ENCODE measurements at places on chromosomes 6 and 20.

DNA sequence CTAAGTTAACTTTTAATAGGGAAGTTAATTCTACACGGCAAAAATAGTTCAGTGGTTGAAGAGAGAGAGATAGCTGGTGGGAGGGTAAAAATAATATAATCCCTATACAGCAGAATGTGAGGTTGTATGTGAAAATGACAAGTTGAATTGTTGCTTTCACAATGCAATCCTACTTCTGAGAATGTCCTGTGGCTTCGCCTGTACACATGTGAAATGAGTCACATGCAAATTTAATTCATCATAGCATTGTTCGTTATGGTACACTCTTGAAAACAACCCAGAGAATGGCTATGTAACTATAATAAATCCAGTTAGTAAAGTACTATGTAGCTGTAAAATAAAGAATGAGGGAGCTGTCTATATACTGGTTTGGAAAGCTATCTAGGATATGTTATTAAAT lies 46.0 kb upstream of the HINT3 start:
- DNase-seq = no peak

- DNase-seq = no peak
These were observed 67.3 kb downstream of the LY86 start for GRCh38 chr6:6655805-6656251.

- DNase-seq = no peak
These were observed 193.3 kb downstream of the SASH1 start for GRCh38 chr6:148535976-148536375.

GRCh38 chr6:167669870-167670802 lies 156.6 kb upstream of the AFDN start:
- no peak for DNase-seq

GRCh38 chr20:57657535-57658446 lies 37.6 kb upstream of the ZBP1 start:
- DNase-seq = peak; percentile 15

DNA sequence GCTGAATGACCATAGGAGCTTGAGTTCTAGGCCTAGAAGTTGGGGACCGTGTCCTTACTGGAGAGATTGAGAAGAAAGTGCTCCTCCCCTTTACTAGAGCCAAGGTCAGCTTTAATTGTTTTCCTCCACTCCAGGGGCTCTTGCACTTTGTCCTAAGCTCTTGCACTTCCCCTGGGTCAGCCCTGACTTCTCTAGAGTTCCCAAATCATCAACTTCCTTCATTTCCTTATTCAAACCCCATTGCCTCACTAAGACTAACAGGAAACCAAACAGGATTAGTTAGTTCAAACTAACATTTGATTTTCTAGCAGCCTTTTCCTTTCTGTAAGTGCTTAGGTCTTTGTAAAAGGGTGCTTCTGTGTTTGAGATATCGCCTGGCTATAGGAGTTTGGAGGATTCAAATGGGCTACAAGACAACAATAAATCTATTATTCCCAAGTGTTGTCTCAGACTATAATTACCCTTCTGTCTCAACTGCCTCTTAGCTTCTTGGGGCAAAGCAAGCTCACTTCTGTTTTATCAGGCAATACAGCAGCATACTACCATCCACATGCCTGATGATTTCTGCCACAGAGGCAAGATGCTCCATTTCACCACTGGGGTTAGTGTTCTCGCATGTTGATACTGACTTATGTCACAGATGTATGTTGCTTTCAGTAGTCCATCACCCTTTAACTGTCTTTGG lies 12.8 kb upstream of the DTNBP1 start:
- no peak for DNase-seq

DNA sequence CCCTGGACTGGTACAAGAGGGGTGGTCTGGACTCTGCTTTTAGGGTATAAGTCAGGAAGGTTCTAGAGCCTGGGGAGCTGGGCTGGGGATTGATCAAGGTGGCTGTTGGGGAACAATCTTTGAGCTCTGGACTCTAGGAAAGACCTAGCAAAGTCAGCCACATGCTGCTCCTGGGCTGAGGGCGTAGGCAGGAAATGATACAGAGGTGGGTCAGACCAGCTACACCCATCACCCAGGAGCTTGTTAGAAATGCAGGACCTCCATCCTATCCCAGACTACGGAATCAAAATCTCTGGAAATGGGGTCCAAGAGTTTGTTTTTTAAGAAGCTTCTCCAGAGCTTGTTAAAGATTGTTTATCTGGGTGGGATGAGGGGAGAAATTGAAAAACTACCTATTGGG lies 9.4 kb downstream of the ADTRP start:
- DNase-seq = no peak

DNA sequence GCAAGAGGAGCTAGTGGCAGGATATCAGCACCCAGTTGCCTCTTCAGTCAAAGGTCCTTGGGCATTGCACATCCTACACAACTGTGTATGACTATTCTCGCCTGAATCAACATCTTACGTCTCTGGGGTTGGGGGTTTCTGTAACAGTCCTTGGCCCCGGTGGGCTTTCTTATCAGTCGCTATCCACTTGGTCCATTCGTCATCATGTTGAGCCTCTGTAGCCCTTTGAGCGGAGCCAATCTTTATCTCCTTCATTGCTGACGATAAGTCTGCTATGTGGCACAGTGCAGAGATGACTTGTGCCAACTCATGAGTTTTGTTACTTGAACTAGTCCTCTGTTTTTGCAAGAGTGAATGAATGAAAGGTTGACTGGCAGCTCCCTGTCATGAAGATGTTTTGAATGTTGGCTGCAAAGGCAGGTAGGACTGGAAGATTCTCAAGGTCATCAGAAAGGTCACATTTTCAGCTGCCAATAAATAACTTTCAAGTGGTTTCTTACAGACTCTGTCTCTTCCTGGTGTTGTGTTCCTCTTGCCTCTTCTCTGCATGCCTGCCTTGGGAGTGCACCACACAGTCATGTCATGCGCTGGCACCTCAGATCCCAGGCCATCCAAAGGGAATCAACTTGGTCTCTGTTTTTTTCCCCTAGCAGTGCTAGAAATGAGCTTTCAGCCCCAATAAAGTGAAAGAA lies 238.9 kb downstream of the SLC24A3 start:
- no peak for DNase-seq

DNA sequence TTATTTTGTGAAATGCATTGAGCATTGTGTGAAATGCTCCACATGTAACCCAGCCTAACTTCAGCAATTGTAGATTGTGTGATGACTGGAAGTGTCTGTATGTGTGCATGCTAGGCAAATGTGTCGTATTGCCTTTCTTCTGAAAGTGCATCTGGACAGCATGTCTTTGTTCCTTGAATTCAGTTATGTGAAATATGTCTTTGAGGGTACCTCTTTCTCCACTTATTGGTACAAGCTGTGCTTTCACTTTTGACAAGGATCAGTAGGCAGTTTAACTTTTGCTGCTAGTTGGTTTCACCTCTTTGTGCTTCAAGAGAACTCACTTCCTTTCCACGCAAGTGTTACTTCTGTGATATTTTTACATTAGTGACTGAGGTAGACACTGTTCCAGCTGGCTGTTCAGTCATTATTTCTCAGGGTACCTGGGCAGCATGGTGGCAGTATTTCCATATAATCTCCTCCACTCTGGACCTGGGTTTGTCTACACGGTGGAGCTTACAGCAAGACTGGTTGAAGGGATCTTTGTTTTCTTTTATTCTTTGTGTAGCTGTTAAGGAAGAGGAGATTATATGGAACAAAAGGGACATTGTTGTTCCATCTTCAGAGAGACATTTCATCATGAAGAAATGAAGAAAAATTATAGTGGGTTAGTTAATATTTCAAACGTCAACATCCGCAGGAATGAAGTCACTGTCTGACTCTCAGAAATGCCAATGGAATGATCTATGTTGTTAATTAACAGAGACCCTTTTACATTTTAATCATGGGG lies 175.4 kb downstream of the UTRN start:
- no peak for DNase-seq

DNA sequence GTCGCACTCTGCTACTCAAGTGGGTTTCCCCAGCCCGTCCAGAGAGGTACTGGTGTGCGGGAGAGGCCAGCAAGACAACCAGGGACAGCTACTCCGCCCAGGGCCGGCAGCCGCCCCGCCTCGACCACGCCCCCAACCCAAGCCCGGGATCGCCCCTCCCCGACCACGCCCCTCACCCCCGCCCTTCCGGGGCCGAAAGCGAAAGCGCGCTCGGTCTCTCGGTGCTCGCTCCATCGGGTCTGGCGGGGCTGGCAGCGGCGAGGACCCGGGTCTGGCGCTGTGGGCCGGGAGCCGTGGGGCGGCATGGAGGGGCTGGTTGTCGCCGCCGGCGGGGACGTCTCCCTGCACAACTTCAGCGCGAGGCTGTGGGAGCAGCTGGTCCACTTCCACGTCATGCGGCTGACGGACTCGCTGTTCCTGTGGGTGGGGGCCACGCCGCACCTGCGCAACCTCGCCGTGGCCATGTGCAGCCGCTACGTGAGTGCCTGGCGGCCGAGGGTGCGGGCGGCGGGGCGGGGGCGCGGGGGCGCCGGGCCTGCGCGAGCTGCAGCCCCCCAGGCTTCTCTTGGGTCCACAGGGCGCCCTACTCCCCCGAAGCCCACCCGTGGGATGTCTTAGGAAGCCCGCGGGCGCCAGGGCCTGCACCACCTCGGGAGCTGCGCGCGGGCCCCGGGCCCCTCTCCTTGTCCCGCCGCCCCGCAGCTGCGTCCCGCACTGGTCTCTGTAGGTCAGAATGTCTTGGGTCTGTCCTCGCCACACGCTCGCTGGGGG lies at the start of gene PSMG4:
PSMG4 (plus strand) TSS at position 228 of the 771 bp plus-strand sequence; CDS start at position 304, 76 bp downstream.
- peak; percentile 92 for DNase-seq

- DNase-seq = no peak
These were observed 151.0 kb downstream of the ADAT2 start for GRCh38 chr6:143299253-143300166.

- no peak for DNase-seq
These were observed 26.2 kb downstream of the SLCO4A1 start for GRCh38 chr20:62668441-62669027.

DNA sequence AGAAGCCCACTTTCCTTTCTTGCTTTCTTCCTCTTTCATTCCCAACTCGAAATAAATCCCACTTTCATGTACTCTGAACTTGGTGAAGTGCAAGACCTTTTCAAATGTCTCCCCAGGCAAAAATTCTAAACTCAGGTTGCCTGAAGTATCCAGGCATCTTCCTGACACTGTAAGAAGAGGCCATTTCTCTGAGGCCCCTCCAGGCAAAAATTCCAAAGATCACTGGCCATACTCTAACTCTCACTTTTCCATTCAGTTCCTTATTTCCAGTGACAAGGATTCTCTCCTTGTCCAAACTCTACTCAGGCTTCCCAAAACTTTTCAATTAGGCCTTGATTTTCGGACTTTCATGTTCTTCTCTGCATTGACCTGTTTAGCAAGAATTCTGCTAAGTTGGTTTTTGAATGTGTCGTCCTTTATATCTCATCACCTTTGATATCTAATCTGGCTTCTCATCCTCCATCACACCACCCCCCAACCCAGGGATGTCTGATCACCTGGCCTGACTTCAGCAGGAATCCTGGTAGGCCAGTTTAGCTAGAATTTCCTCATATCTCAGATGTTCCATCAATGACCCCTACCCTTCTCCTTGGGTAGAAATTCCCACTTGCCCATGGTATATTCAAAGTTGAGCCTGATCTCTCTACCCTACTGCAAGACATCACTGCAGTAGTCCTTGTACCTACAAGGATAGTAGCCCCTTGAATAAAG lies 124.9 kb downstream of the RCAN2 start:
- no peak for DNase-seq

- DNase-seq = no peak
These were observed 41.5 kb upstream of the EPB41L1 start for GRCh38 chr20:36113036-36113435.

DNA sequence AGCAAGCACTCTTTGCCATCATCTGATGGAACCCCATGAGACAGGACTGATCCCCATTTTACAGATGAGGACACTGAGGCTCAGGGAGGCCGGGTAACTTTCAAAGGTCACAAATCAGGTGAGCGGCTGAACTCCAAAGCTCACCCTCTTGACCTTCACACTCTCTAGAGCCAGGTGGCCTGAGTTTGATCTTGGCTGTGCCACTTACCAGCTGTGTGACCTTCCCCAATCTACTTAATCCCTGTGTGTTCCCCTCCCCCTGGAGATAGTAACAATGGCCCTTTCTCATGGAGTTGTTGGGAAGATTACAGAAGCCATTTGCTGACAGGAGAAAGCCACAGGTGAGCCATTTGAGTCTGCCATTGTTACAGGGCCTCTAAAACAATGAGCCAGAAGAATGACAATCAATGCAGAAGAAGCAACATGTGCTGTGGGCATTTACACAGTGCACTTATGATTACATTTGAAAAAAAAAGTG lies 34.5 kb downstream of the BMP7 start:
- no peak for DNase-seq

GRCh38 chr6:166626177-166627032 lies 646 bp downstream of the RPS6KA2 start:
- peak; percentile 11 for DNase-seq

GRCh38 chr6:31720196-31720770 lies 1.3 kb downstream of the LY6G6C start:
- no peak for DNase-seq

DNA sequence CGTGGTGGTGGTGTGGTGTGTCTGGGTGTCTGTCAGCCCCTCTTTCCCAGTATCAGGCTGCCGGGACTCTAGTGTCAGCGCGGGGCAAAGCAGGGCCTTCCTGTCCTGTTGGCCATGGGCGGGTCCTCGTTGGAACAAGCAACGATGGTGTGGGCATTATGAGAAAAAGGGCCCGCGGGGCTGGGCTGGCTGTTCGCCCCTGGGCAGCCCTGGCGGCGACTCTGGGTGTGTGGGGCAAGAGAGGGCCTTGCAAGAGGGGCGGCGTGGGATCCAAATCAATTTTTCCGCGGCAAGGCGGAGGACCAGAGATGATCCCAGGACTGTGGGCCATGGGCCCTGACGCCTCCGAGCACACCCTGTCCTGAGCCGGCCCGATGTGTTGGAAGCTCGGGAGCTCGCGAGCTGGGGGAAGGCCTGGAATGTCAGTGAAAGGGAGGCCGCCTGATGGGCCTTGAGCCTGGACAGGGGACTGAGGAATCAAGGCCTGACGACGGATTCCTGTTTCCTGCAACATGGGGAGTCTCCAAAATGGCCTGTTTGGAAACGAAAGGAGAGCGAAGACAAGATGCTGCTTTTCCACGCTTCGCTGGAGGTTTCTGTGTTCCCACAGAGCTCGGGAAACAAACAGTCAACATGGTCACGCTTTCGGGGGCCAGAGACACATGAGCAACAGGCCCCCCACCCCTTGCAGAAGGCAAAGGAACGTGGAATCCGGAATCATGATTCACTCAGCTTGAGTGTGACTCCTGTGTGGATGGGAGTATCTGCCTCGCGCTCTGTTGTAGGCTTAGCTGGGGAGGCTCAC lies 364.7 kb upstream of the DEFB115 start:
- no peak for DNase-seq

DNA sequence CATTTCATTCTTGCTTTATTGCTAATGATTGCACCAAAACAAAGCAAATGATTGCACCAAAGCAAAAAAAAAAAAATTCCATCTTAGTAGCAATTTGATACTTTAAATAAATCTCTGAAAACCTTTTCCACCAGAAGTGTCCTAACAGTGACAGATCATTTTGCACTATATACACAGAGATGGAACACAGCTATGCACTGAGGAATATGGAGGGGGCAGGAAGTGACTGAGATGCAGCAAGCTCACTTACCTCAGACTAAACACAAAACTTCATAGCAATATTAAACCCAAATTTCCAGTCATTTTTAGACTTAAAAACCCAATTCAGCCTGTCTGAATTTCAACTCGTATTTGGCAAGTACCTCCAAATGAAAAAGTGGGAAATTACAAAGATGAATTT lies 41.2 kb downstream of the HIVEP2 start:
- DNase-seq = no peak

GRCh38 chr20:59051666-59052185 lies 9.1 kb upstream of the PRELID3B start:
- no peak for DNase-seq

Data from stimulated activated CD8-positive, alpha-beta memory T cell treated with anti-CD3 and anti-CD28 coated beads, Interleukin-4, amount 100 ng/mL, for 24 hours (primary cell).